Subcutaneous preadipocyte (primary cell): ENCODE measurements at places on chromosomes 4 and X. TPM values are rescaled to one million over a fixed set of nuclear protein-coding genes. Genes with fewer than 3 reads are reported as not detected.

The TCEAL6 gene
- not detected in 2 replicates for total RNA-seq

The C4orf17 gene
- not detected in 2 replicates for total RNA-seq

The SLC49A3 gene
- 6.8 and 15.1 TPM in 2 replicates for total RNA-seq

The FREM3 gene
- total RNA-seq: not detected in 2 replicates

The FAM184B gene
- total RNA-seq: under 0.01 TPM in 1 of 2 replicates, not detected in the other

The NUP62CL gene
- total RNA-seq: 0.37 and 0.39 TPM in 2 replicates

The C4orf50 gene
- not detected in 2 replicates for total RNA-seq

The PDLIM3 gene
- 0.59 and 1.1 TPM in 2 replicates for total RNA-seq

The MAGEB2 gene
- total RNA-seq: not detected in 2 replicates

The PCDH10 gene
- total RNA-seq: not detected in 2 replicates

The ARL13A gene
- total RNA-seq: not detected in 2 replicates

The LIMCH1 gene
- 0.39 and 0.73 TPM in 2 replicates for total RNA-seq

The ATP1B4 gene
- total RNA-seq: not detected in 2 replicates

The TBX22 gene
- total RNA-seq: not detected in 2 replicates
